Left ventricle myocardium superior (tissue), 1 donor: ENCODE measurements at places on chromosomes 7 and 10. TPM values are rescaled to one million over a fixed set of nuclear protein-coding genes. Genes with fewer than 3 reads are reported as not detected.

The TRIL gene
- 2.4 TPM for total RNA-seq

The HIF1AN gene
- 54.6 TPM for total RNA-seq

The IFIT1 gene
- 48.0 TPM for total RNA-seq

The IDI2 gene
- not detected for total RNA-seq

The GNG11 gene
- 20.3 TPM for total RNA-seq

The PPIA gene
- total RNA-seq, result 436 TPM

The RAPGEF5 gene
- 11.4 TPM for total RNA-seq

The LRRC27 gene
- total RNA-seq, result 3.2 TPM

The UCN3 gene
- not detected for total RNA-seq

The KEL gene
- total RNA-seq, result 0.27 TPM

The SYCE1 gene
- 0.47 TPM for total RNA-seq

The FLNC gene
- total RNA-seq, result 591 TPM

The PLXNA4 gene
- 19.2 TPM for total RNA-seq

The STAG3 gene
- total RNA-seq, result 0.74 TPM

The ABLIM1 gene
- 808 TPM for total RNA-seq

The CPN1 gene
- total RNA-seq, result not detected

The PPIF gene
- total RNA-seq, result 139 TPM

The SRGN gene
- 42.8 TPM for total RNA-seq

The NXPH1 gene
- total RNA-seq, result not detected

The MOGAT3 gene
- total RNA-seq, result not detected

The DYNC1I1 gene
- 39.0 TPM for total RNA-seq

The AMZ1 gene
- 0.05 TPM for total RNA-seq

The ELFN1 gene
- 12.0 TPM for total RNA-seq

The LIPF gene
- total RNA-seq, result not detected

The ASIC3 gene
- 8.6 TPM for total RNA-seq

The ADCYAP1R1 gene
- 6.0 TPM for total RNA-seq

The NOS3 gene
- 10.9 TPM for total RNA-seq

The PLEKHA8 gene
- total RNA-seq, result 3.4 TPM

The SOSTDC1 gene
- total RNA-seq, result 1.4 TPM

The KLLN gene
- total RNA-seq, result 0.47 TPM

The FEZF1 gene
- total RNA-seq, result not detected

The GRM8 gene
- total RNA-seq, result not detected

The LEP gene
- total RNA-seq, result 0.42 TPM

The POM121L12 gene
- not detected for total RNA-seq

The RGS10 gene
- total RNA-seq, result 7.0 TPM
